ENCODE measurements at places on chromosomes 3 and 15.

DNA sequence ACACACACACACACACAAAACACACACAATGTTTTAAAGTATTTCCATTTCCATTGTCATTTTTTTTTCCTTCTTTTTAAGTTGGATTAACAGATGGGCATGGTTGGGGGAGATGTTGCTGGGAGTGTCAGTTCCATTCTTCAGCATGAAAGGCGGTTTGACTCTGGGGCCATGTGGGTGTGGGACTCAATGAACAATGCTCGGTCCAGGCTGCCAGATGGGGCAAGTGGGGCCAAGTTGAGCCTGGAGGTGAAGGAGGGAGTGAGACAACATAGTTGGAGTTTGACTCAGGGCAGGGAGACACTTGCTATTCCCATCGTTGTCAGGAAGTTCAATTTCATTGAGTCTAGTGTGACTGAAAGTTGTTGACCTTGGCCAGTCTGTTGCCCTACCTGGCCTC, 125.3 kb downstream of the TLE3 start:
- DNase-seq: no peak

DNA sequence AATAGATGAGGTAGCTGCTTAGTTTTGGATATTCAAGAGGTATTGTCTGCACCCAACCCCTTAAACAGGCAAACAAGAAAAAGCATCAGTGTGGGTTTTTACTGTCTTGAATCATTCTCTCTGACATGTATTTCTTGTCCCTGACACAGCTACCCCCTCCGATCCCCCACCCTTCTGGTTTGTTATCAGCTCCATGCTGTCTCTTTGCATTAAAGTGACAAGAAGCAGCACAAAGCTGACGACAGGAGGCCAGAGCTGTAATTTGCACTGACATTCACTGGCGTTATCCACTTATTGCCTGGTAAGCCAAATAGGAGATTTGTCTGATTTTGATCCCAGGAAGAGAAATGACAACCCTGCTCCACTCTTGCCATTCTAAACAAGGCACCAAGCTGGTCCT, 83.3 kb upstream of the SNRK start:
- no peak for DNase-seq

DNA sequence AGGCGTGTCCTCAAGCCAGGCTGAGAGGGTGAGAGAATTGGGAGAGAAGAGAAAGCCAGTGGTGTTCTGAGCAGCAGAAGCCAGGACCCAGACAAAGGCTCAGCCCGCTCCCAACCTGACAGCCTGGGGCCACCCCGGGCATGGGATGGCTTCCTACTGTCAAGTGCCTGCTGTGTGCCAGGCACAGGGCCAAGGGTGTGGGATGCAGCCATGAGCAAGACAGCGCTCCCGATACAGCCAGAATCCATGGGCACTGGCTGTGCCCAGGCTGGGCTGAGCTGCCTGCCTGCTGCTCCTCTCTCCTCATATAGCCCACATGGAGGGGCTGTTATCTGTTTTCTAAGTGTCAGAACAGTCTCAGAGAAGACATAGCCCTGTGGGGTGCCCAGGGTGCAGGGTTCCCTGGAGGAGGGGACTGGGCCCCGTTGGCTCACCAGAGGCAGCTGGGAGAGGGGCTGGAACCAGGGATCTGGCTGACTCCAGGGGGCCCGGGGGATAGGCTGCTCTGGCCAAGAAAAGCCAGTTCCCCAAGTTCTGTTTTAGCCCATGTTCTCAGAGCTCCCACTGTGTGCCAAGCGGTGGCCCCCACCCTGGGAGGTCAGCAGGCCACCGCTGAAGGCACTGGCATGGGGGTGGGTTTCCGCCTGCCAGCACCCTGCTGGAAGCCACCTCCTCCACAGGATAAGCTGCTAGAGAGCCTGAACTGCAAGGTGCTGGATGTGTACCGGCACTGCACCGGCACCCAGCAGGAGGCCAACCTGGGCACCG, 39.0 kb downstream of the CFAP100 start:
- no peak for DNase-seq

- no peak for DNase-seq
Observed at GRCh38 chr15:46703871-46704637, 1013.3 kb upstream of the SEMA6D start.

- DNase-seq: peak; percentile 82
Observed at GRCh38 chr15:77312523-77312922, 107.4 kb downstream of the PEAK1 start.

DNA sequence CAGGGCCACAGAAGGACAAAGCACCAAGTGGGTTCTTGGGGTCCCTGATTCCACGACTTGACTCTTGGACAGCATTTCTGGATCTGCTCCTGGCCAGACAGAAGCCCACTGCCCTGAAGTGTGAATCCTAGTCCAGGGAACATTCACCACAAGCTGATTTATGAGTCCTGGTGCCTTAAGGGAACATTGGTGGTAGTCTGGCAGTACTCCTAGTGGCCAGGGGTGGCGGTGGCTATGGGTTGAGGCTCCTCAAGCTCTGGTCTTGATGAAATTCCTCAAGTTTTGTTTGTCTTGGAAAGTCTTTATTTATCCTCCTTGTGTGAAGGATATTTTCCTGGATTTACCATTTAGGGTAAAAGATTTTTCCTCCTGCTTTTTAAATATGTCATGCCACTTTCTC, 307.5 kb downstream of the PYDC2 start:
- DNase-seq: no peak

DNA sequence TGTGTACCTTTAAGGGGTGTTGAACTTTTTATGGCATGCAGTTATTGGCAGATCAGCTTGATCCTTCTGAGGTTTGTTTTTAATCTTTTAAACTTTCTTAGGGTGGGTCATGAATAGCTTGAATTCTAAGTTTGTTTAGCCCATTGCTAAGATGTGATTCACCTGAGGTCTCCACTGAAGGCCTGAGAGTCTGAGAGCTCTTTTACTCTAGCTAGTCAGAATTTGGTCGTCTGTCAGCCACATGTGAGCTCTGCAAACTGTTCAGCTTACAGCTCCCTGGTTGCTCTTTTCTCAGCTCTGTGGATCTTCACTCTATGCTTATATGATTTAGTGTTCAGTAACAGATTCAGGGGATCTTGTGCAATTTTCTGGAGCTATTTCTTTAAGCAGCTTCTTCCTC, 161.3 kb downstream of the ABHD5 start:
- peak; percentile 54 for DNase-seq

GRCh38 chr3:14630404-14631100, 21.0 kb upstream of the CCDC174 start:
- no peak for DNase-seq

DNA sequence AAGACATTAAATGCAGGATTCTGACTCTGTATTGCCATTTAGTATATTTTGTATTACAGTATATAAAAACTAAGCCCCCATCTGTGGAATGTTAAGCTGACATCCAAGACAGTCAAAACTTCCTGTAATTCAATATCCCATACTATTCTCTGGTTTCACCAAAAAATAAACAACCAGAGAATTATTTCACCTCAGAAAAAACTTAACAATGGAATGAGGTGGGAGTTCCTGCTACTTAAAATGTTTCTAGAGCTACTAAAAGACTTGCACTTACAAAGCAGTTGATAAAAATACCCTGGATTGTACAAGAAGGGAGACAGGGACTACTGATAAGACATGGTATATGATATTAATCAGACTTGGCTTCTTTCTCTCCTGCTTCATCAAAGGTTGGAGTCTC, 8.3 kb downstream of the ARL13B start:
- DNase-seq: peak; percentile 36

GRCh38 chr3:52931889-52932288, 34.5 kb upstream of the STIMATE start:
- no peak for DNase-seq

- peak; percentile 74 for DNase-seq
Observed at GRCh38 chr3:128343287-128344051, 123.2 kb downstream of the DNAJB8 start.

GRCh38 chr3:180320631-180321030, 281.3 kb upstream of the TTC14 start:
- no peak for DNase-seq

- peak; percentile 54 for DNase-seq
Observed at GRCh38 chr3:114178770-114179368, at the start of gene DRD3. TSS of gene DRD3 (minus strand) at chr3:114179052. CDS start at chr3:114171992, 7,060 bp downstream.

DNA sequence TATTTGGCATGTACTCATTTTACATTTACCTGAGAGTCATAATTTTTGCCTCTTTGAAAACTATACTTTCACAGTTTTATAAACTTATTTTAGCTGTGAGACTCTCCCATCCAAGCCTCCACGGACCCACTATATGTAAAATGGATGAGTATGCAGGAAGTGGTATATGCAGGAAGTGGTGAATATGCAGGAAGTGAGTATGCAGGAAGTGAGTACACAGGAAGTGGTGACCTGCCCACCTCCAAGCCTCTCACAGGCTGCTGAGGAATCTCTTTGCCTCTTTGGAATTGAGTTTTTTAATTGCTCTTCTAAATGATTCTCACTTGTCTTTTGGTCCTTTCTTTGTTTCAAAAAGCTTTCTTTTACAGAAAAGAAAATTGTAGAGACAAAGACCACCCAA, 85.2 kb downstream of the KBTBD8 start:
- peak; percentile 63 for DNase-seq
